Stomach (tissue), 19 donors: ENCODE measurements at places on chromosomes 16 and 17. TPM values are rescaled to one million over a fixed set of nuclear protein-coding genes. Genes with fewer than 3 reads are reported as not detected.

Gene TOX3
- total RNA-seq = 169 TPM

Gene UTS2R
- not detected for total RNA-seq

DNA sequence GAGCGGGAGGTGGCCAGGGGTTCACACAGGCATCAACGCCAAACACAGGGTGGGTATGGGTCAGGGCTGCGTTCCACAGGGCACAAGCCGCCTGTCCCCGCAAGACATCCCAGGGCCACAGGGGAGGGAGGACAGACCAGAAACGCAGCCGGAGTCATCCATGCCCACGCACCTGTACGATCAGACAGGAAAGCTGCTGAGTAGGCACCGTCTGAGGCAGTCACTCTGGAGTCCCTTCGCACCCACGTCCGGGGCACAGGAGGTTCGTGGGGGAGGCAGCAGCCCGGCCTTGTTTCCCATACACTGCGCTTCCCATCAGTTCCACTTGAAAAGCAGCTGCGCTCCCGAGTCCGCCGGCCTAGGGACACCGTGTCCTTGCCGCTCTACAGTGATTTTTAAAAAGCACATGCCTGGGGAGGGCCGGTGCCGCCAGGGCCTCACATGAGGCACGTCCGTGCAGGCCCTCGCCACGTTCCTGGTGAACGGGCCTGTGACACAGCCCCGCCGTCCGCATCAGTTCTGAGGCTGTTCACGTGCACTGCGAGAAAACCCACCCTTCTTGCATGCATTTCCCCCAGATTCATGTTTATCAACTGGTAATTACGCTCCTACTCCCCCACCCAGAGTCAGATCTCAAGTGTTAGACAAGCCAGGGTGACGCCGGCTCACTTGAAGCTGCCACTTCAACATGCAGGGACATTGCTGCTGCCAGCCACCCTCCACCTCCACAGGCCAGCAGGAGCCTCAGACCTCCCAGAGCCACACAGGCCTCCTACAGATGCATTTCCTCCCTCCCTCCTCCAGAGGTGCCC, 34.8 kb downstream of the WDR45B start:
- H3K4me3 ChIP-seq = no peak overlapping the region
- H3K4me1 ChIP-seq = peaks cover 7% of the 10 kb centered on the region
- no peak for DNase-seq
- no peaks in the 10 kb centered on the region for H3K27me3 ChIP-seq

GRCh38 chr16:27311448-27311830, 2.3 kb upstream of the IL4R start:
- H3K36me3 ChIP-seq = no peaks in the 10 kb centered on the region
- no peaks in the 10 kb centered on the region for H3K27me3 ChIP-seq
- H3K4me1 ChIP-seq = peaks cover 16% of the 10 kb centered on the region
- no peak overlapping the region for H3K4me3 ChIP-seq
- no peak overlapping the region for H3K27ac ChIP-seq

- H3K4me1 ChIP-seq = no peaks in the 10 kb centered on the region
- no peaks in the 10 kb centered on the region for H3K36me3 ChIP-seq
- H3K27me3 ChIP-seq = no peaks in the 10 kb centered on the region
- no peak overlapping the region for H3K27ac ChIP-seq
Measured at GRCh38 chr16:80330150-80330549, 210.6 kb upstream of the DYNLRB2 start.

DNA sequence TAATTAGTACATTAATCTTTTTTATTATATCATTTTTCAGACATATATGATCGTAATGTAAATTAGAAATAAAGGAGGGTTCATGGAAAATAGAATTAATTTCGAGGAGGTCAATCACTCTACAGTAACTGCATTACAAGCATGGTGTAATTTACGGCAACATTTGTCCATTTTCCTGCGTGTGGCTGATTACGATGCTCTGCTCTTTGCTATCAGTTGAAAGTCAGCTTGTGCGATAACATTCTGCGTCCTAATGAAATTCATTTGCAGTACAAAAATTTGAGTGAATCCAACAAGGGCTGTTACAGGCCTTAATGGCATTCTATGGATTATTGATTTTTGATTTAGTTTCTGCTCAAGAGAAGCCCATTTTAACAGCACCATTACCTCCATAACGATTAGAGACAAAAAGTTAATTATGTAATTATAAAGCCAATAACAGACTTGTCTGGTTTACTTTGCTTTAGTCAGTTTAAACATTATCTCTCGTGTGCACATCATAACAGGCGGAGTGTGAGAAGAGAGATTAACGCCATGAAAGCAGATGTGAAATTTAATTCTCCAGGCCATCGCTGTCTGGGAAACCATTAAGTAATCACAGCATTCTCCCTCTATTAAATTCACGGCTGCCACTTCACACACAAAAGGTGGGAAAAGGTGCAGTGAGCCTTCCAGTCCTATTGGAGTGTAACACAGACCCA, 256.4 kb upstream of the IRX3 start:
- H3K27ac ChIP-seq = no peak overlapping the region
- no peaks in the 10 kb centered on the region for H3K36me3 ChIP-seq
- no peak overlapping the region for H3K4me3 ChIP-seq
- H3K4me1 ChIP-seq = no peaks in the 10 kb centered on the region
- H3K27me3 ChIP-seq = peaks cover 7% of the 10 kb centered on the region

DNA sequence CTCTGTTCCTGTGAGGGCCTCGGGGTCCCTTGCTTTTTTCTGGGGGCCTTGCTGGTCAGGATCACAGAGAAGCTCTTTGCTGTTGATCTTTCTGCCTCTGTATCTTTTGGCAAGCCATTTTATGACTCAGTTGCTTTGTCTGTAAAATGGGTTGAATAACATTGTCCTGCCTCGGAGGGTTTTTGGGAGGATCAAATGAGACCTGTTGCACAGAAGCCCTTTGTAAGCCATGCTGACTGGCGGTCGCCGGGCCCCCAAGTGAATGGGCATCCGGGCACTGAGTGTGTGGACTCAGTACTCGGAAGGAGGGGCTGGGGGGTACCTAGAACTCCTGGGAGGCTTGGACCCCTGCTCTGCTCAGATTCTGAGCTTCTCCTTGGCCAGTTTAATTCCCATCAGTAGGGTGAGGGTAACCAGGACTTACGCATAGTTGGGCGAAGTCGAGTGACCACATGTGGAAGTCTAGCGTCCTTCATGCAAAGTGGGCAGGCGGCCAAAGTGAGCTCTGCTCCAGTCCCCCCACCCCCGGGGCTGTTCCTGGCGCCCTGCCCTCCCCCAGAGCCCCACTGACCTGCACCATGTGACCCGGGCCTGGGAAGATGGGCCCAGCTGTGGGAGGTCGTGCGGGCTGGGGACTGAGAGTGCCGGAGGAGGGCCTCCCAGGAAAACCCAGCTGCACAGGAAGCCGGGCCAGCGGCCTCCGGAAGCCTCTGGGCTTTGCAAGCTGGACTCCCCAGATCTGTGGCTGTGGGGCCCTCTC, 284.0 kb downstream of the SEC14L1 start:
- peak overlapping the region; percentile 1 for H3K4me3 ChIP-seq
- H3K27ac ChIP-seq = peak overlapping the region; percentile 90
- peak; percentile 72 for DNase-seq
- peaks cover 100% of the 10 kb centered on the region for H3K4me1 ChIP-seq
- no peaks in the 10 kb centered on the region for H3K27me3 ChIP-seq

DNA sequence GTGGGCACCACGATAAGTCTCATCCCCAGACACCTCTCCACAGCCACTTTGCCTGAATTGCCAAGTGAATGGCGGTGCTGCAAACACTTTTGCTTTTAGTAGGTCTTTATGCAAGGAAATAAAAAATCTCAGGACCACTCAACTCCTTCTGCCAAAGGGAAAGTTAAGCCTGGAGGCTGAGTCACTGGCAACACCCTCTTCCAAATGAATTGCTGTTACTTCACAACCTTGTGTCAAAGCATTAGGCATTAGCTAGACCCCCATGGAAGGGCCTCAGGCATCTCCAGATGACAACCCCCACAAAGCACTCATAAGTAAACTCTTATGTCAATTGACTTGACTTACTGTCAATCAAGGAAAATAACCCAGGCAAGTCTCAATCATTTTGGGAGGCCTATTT, 43.0 kb downstream of the RNF112 start:
- H3K36me3 ChIP-seq = no peaks in the 10 kb centered on the region
- peaks cover 2% of the 10 kb centered on the region for H3K4me1 ChIP-seq
- H3K4me3 ChIP-seq = no peak overlapping the region
- no peak overlapping the region for H3K27ac ChIP-seq

DNA sequence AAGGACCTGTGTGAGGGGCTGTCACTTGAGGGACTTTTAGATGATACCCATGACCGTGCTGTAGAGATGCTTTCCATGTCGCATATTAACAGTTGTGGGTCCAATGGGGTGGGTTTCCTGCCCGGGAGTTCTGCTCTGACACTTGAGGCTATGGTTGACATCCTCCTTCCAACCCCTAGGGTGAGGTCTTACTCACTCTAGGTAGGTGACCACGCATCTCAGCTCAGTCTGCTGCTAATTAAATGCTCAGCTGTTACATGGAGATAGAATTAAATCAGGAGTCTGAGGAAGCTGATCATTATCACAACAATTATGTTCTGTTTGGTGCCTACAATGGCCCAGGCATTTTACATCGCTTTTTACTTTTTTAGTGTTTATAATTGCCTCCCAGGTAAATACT, 40.2 kb downstream of the OSBPL7 start:
- no peak overlapping the region for H3K4me3 ChIP-seq
- no peak overlapping the region for H3K27ac ChIP-seq
- peaks cover 20% of the 10 kb centered on the region for H3K27me3 ChIP-seq
- DNase-seq = no peak
- no peaks in the 10 kb centered on the region for H3K36me3 ChIP-seq

- DNase-seq = no peak
- no peak overlapping the region for H3K4me3 ChIP-seq
- no peaks in the 10 kb centered on the region for H3K4me1 ChIP-seq
- no peak overlapping the region for H3K27ac ChIP-seq
- H3K27me3 ChIP-seq = peaks cover 88% of the 10 kb centered on the region
- no peaks in the 10 kb centered on the region for H3K36me3 ChIP-seq
Measured at GRCh38 chr17:74342224-74342623, 16.2 kb downstream of the KIF19 start.

DNA sequence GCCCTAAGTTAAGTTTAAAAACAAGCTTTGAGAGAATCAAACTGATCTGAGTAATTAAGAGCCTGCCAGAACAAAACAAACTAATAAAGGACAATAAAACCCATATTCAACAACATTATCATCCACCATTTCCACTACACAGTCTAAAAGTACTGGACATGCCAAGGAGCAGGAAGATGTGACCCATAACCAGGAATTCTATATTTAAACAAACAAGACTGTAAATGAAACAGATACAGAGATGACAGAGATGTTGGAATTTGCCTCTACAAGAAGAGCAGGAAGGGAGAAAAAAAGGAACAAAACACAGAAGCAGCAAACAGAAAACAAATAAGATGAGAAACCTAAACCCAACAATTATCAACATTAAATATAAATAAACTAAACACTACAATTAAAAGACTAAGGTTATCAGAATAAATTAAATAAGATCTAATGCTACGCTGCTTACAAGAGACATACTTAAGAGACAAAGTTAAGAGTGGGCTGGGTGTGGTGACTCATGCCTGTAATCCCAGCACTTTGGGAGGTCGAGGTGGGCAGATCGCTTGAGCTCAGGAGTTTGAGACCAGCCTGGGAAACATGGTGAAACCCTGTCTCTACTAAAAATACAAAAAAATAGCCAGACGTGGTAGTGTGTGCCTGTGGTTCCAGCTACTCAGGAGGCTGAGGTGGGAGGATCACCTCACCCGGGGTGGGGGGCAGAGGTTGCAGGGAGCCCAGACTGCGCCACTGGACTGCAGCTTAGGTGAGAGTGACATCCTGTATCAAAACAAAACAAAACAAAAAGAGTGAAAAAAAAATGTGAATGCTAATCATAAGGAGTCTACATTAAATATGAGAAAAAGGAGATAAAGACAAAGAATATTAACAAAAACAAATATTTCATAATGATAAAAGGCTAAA, 50.6 kb downstream of the CREBBP start:
- no peak overlapping the region for H3K4me3 ChIP-seq
- no peak for DNase-seq

- no peak for DNase-seq
- no peaks in the 10 kb centered on the region for H3K27me3 ChIP-seq
- H3K36me3 ChIP-seq = no peaks in the 10 kb centered on the region
Measured at GRCh38 chr17:58537266-58537665, 22.8 kb upstream of the MTMR4 start.

- DNase-seq = no peak
- H3K4me1 ChIP-seq = no peaks in the 10 kb centered on the region
- no peak overlapping the region for H3K27ac ChIP-seq
- H3K36me3 ChIP-seq = no peaks in the 10 kb centered on the region
Measured at GRCh38 chr17:46831573-46832330, 13.3 kb upstream of the WNT3 start.

DNA sequence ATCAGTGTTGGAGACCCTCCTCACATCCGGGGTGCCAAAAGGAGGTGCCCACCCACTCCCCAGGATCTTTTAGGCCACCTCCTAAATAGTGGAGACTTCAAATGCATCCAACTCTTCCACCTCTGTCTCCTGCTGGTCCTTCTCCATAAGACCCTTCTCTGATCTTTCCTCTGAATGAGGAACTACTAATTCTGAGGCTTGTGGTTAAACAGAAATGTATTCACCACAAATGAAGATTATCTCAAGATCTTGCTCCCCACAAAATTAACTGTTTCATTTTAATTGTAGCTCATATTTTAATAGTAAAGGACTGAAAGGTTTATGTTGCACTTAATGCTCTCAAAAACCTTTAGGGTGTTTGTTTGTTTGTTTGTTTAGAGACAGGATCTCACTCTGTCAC, 34.1 kb downstream of the TLE7 start:
- H3K27me3 ChIP-seq = peaks cover 26% of the 10 kb centered on the region
- no peak overlapping the region for H3K4me3 ChIP-seq
- peaks cover 6% of the 10 kb centered on the region for H3K4me1 ChIP-seq
- DNase-seq = no peak
- no peaks in the 10 kb centered on the region for H3K36me3 ChIP-seq
- no peak overlapping the region for H3K27ac ChIP-seq

DNA sequence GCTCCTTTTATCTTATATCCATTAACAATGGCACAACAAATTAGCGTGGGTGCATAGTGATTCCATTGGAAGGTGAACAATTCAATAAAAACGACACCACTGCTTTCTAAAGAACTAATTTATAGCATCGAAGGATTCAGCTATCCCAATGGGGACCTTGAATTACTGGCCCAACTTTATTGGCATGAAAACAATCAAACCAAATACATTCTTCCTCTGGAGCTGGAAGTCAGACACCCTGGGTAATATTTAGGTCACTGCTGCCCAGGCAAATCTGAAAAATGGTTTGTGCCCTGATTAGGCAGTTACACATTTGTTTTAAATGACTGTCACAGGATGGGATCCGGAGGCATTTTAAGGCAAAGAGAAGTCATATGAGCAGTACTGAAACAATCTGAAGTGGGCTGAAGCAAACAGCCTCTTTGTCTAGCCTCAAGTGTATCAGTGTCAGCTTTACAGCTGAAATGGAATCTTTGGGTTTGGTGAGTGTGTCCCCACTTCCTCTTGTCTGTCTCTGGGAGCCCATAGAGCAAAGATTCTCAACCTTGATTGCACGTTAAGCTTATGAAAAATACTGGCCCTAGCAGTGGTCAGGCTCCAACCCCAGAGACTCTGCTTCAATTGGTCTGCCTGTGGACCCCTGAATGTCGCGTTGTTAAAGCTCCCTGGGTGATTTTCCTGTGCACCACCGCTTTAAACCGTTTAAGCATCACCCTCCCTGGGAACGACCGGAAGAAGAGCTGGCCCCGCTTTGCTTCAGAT, 30.3 kb downstream of the CDK5R1 start:
- H3K27ac ChIP-seq = no peak overlapping the region
- peaks cover 15% of the 10 kb centered on the region for H3K4me1 ChIP-seq
- H3K4me3 ChIP-seq = no peak overlapping the region
- no peaks in the 10 kb centered on the region for H3K36me3 ChIP-seq
- H3K27me3 ChIP-seq = peaks cover 10% of the 10 kb centered on the region
- no peak for DNase-seq
